ENCODE measurements at places on chromosomes 6 and 20.
A peak's percentile ranks its signal among the peaks of the same experiment; 100 is the strongest.

DNA sequence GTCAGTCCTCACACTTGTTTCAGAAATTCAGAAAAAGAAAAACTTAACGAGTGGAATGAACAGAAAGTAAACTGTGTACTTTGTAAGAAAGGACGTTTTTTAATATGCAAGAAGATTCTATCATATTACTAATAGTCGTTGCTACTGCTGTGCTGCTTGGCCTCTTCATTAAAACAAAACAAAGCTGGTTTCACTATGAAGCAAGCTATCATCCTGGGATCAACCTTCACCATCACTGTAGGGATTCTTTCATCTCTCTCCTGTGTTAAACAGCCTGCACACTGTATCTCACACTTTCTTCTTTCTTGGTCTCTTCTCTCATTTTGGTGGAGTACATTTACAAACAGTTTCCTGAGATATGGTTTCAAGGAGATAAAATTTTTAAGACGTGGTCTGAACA lies 284.2 kb downstream of the BTBD9 start:
- DNase-seq: no peak

- DNase-seq: peak; percentile 98
These were observed 43.7 kb upstream of the HFE start for GRCh38 chr6:26043384-26044139.

DNA sequence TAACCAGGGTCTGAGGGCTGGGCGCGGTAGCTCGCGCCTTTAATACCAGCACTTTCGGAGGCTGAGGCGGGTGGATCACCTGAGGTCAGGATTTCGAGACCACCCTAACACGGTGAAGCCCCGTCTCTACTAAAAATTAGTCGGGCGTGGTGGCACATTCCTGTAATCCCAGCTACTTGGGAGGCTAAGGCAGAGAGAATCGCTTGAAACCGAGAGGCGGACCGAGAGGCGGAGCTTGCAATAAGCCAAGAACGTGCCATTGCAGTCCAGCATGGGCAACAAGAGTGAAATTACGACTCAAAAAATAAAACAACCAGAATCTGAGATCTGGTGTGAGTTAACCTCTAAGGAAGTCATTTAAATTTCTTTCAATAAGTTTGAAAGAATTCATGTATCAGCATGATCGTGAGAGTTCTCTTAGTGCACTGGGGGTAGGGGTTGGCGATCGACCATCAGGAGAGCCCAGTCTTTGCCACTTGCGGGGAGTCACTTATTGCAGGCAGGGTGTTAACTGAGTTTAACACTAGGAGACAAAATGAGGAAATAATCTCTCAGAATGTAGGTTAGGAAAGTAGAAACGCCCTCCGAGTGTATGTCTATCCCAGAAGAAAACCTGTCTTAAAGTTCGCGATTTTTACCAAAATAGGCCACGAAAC lies 206.5 kb upstream of the ZNF184 start:
- DNase-seq: no peak

GRCh38 chr20:45052698-45053429 lies 48.1 kb downstream of the KCNS1 start:
- peak; percentile 64 for DNase-seq

GRCh38 chr6:143694560-143694959 lies 16.8 kb downstream of the PHACTR2 start:
- no peak for DNase-seq

GRCh38 chr6:37570482-37571133 lies 70.9 kb upstream of the CCDC167 start:
- DNase-seq: peak; percentile 39

All from NB4 (cell line).